ENCODE measurements at places on chromosomes 2 and 18.

DNA sequence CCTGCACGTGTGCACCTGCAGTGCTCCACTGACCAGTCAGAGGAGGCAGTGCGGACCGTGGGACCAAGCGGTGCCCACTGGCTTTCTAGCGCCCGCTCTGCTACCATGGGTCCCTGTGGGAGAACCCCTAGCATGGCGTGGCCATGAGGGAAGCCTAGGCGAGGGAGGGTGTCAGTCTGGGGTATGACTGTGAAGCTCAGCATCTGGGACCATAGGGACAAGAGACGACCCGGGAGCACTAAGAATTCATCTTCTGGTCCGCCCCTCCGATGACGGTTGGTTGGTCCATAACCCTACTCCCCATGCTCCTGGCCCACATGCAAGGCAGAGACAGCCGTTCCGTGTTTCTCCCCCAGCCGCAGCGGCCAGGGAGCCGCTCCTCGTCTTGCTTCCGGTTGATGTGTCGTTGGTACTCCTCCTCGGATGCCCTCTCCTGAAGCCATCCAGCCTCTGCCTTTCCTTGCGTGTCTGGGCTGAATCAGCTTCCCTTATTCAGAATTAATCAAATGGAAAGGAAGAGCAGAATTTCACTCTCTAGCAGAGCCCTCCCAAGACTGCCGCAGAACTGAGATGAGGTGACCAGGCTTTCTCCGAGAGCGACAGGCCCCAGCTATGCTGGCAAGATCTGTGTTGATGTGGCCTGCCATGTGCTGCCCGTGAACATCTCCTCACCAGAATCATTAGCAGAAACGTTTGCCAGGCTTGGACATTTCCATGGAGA, 23.0 kb downstream of the COX7A2L start:
- DNase-seq: no peak

DNA sequence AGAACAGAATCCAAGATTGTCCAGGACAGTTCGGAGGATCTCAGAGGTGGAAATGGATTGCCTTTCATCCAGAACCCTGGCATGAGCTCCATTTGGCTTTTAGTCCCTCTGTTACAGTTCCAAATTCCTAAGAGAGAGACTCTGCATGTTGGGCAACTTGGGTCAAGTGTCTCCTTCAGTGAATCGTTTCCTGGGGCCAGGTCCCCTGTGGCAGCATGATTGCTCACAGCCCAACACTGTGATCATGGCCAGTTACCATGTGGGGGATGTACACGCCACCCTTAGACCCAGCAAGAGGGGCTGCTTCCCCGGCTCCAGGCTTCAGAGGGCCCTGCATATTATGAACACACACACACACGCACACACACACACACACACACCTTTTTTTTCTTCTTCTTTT, 118.6 kb upstream of the GLI2 start:
- DNase-seq: no peak

DNA sequence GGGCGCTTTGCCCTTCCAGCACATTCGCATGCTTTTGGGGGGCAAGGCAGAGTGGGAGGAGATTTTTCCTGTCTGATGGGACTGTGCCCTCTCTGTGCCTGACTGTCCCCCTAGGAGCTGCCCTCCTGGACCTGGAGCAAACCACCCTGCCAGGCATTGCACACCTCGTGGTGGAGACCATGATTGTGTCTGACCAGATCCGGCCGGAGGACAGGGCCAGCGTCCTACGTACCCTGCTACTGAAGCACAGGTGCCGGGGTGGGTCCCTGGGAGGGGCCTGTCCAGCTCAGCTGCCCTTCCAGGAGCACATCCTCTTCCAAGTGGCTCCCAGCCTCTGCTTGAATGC, 5.3 kb downstream of the SLC4A3 start:
- no peak for DNase-seq

- no peak for DNase-seq
These were observed 517.0 kb downstream of the SLC4A3 start for GRCh38 chr2:220144411-220144810.

DNA sequence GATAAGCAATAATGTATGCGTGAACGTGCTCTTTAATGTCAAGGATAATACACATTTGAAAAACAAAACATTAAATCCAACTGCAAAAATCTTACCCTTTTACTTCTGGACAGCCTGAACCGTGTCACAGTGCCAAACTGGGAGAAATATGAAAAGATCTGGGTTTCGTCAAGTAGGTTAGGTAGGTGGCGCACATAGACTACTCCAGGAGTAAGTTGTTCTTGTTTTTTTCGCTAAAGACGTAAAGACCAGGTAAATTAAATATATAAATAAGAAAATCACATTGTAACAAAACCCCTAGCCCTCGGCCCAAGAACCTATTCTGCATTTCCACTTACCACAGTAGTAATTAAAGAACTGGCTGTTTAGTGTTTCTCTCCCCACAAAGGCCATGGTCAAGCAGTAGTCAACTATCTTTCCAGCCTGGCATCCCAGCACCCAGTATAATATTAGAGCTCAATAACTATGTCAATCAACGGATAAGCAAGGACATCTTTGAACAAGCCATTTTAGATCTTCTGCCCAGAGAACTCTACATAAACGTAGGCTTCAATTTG, 1.1 kb downstream of the NIFK start:
- no peak for DNase-seq

GRCh38 chr2:179991344-179991743, 15.8 kb downstream of the CWC22 start:
- DNase-seq: no peak

DNA sequence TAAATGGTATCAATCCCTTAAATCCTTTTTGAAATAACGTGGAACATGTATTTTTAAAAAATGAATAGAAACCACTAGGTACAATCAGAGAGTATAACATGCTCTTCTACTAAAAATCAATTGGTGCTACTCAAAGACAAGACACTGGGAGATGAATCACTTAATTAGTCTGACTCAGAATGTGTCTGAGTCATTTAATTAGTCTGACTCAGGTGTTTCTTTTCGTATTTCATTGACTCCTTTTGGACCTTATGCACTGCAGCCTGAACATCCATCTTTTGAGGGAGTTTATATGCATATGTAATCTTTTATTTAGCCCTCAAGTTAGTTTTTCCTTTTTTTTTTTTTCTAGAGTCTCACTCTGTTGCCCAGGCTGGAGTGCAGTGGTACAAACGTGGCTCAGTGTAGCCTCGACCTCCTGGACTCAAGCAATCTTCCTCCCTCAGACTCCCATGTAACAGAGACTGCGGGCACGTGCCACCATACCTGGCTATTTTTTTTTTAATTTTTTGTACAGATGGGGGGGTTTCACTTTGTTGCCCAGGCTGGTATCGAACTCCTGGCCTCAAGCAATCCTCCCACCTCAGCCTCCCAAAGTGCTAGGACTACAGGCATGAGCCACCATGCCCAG, 26.5 kb downstream of the PPP4R3B start:
- DNase-seq: peak; percentile 76

DNA sequence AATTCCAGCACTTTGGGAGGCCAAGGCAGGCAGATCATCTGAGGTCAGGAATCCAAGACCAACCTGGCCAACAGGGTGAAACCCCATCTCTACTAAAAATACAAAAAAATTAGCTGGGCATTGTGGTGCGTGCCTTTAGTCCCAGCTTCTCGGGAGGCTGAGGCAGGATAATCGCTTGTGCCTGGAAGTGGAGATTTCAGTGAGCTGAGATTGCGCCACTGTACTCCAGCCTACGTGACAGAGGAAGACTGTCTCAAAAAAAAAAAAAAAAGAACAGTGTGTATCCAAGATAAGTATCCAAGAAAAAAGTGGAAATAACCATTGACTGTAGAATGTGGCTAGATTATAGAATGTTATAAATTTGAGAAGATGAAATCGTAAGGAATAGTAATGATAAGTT, 142.1 kb downstream of the FAM124B start:
- DNase-seq: no peak

GRCh38 chr2:217756375-217757107, 246.3 kb downstream of the TNS1 start:
- peak; percentile 40 for DNase-seq

DNA sequence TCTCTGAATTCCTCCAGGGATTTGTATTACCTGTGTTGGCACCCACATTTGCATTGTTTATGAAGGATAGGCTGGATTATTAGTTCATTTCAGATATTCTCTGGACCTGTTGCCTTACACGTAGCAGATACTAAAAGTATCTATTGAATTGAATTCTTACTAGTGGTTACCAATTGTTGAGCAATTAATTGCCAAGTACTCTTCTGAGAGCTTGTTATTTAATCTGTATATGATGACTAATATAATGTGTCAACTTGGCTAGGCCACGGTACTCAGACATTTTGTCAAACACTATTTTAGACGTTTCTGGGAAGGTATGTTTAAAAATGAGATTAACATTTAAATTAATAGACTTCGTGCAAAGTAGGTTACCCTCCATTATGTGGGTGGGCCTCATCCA, 2.5 kb upstream of the SPP2 start:
- DNase-seq: no peak

- DNase-seq: no peak
These were observed 301.4 kb upstream of the SYT4 start for GRCh38 chr18:43578706-43579105.

DNA sequence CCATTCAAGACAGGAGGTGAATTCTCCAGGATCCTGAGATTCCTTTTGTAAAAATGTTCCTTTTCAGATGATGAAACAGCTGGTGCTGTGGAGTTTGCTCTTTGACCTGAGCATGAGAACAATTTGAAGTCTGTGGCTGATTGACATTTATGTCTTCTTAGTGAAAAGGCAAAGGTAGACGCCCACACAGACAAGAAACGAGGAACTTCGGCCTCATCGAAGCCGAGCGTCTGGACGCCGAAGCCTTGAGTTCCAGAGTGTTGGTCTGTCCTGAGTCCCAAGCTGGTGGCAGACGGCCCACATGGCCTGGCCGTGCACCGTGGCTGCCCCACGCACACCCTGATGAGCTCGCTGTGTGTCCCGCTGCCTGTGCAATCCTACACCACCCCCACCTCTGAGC, 20.7 kb upstream of the SNTG2 start:
- DNase-seq: no peak

DNA sequence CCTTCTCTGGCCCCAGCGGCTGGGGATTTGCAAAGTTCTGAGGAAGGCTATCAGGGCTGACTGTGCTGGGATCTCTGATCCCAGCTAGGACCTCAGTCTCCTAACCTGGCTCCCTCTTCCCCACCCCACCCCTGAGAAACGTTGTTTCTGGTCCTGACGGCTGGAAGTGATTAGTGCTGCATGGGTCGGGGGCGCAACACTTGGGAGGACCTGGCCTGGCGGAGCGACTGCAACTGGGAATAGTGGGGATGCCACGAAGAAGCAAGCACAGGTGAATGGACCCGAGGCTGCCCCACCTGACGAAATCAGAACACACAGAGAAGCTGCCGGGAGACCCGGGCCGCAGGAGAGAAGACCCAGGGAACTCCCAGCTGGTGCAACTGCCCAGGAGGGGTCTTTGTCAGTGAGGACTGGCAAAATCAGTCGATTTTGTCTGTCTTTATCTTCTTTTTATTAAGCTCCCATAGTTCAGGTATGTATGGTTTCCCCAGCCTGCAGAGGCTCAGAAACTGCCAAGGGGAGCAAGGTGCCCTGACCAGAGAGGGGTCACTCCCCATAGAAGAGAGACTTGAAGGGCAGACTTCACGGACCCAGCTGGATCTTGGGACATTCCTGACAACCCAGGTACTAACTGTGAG, 656 bp upstream of the LBX2 start:
- no peak for DNase-seq

- DNase-seq: no peak
These were observed 131.2 kb upstream of the SOX11 start for GRCh38 chr2:5561006-5561405.

DNA sequence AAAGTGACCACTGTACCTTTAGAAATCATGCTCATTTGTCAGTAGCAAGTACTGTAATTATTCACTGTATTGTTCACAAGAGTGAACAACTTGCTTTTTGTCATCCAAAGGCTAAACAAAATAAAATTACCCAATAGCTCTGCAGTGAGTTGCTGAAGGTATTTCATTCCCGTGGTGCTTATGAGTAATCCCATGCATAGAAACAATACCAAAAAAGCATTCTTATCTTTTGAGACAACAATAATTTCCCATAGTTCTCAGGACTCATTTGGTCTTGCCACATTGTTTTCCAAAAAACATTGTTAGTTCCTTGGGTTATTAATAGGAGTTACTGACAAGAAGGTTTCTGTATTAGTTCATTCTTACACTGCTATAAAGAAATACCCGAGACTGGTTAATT, 503.2 kb upstream of the FAM98A start:
- DNase-seq: no peak

- DNase-seq: no peak
These were observed 117.3 kb downstream of the MTCL1 start for GRCh38 chr18:8822643-8823042.

DNA sequence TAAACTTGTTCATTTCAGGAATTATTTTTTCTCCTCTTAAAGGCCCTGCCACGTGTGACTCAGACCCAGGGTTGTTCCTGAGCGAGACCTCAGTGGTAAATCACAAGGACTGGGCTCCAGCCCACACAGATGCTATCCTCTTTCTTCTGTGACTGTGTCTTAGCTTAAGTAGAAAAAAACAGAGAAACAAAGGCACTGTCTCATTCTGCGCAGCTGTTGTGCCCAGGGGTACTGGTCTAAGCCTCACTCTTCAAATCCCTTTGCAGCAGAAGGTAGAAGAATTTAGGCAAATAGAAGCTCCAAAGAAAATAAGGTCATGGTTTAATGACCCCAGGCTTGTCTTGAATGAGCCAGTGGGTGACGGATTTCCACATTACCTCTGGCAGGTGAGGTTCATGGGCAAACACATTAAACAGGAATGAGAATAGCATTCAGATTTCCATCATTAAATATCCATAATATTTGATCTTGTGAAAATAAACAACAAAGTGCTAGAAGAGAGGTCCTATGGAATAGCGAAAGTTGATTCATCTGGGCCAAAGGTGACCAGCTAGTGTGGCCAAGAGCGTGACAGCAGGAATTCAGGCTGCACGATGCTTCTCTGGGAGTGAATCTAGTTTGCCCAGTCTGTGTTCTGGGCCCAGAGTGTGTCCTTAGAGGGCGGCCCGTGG, 63.3 kb downstream of the LIPG start:
- no peak for DNase-seq

GRCh38 chr2:85414761-85415553, 3.6 kb upstream of the SH2D6 start:
- DNase-seq: no peak

- no peak for DNase-seq
These were observed 64.8 kb downstream of the ST3GAL5 start for GRCh38 chr2:85823951-85824350.

DNA sequence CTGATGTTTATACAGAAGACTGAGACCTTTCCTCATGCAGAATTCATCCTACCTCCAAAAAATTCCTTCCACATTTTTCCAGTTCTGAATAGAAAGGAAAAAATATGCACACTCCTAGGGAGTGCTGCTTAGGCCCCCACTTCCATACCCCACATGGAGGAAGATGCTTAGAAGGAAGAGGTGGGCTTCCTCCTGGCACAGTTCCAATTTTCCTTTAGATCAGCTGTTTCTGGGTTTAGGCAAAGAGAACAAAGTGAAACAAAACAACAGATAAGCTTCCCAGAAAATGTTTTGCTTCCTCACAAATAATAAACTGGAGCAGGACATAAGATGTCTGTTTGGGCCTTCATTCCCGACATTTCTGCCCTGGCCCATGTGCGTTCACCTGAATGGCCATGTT, 172.6 kb downstream of the PRPF40A start:
- DNase-seq: no peak

Data from HCT116 (cell line).